Activated T-helper 1 cell treated with Interleukin-2 at 50 U/mL for 16 hours (primary cell): ENCODE measurements at places on chromosomes 16 and 17.

- DNase-seq, result no peak
These were observed at the start of gene ABCC3 for GRCh38 chr17:50634224-50634914. Gene ABCC3, plus strand, starts transcription at chr17:50634881. Its CDS starts 56 bp downstream, at chr17:50634937.

- no peak for DNase-seq
These were observed 23.6 kb downstream of the CENPV start for GRCh38 chr17:16329519-16330271.

DNA sequence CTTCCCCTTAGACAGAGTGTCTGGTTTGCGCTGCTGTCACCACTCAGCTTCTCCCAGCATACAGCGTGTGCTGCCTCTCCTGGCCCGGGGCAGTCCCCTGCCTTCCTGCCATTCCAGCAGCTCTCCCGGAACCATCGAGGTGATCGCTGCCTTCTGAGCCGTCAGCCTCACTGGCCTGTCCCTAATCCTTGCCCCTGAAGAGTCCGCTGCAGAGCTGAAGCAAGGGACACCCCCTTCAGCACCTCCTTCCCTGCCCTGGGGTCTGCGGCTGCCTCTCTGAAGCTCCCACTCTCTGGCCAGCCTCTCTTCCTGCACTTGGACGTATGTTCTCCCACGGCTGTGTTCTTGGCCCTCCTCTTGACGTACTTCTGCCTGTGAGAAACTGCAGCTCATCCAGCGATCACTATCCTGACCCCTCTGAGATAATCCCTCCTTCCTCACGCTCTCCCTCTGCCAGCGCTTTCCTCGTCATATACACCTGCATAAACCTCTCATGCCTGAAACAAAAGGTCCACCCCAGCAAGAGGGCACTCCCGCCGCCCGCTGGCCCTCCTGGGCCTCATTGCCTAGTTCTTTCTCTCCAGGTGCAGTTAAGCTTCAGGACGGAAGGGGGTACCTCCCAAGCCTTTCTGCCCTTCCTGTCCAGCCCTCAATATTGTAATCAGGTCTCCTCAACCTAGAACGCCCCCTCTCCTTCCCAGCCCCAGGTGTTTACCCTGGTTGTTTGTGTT, 220.6 kb upstream of the CHMP6 start:
- DNase-seq, result no peak

DNA sequence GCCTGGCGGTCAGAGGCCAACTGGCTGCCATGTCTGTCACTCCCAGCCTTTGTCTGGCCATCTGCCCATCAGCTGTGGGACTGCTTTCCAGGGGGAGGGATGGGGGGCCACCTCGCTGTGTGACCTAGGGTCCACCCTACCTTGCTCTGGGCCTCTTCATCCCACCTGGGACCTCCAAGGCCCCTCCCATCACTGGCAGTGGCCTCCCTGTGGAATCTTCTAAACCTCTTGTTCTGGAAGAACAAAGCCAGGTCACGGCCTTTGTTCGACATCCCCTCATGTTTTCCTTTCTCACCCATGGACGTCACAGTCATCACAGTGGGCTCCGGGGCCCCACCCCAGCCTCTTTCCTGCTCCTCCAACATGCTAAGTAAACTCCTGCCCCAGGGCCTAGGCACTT, 24.0 kb downstream of the SPNS2 start:
- DNase-seq, result no peak

DNA sequence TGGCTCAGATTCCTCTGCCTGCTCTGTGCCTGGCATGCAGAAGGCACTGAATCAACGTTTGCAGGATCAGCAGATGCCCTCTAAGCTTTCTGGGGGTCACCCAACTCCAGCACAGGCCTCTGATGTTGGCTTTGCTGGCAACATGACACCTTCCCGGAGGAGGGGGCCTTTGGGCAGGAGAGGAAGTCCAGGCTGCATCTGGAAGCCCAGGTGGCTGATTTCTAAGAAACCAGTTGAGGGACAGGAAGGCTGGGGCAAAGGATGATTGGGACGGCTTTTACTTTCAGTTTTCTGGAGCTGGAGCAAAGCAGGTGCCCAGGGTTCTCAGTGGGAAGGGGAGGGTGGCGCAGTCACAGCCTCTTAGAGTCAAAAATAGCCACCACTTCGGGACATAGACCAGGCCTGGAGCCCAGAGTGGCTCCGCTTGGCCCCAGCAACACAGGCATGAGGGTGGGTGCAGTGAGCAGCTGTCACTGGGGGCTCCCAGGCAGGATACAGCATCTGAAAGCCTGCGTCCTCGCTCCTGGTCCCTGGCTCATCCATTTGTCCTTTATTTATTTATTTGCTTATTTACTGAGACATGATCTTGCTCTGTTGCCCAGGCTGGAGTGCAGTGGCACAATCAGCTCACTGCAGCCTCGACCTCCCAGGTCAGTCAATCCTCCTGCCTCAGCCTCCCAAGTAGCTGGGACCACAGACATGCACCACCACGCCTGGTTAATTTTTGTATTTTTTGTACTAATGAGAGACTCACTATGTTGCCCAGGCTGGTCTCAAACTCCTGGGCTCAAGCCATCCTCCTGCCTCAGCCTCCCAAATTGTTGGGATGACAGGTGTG, 15.1 kb downstream of the SOCS1 start:
- DNase-seq, result no peak

DNA sequence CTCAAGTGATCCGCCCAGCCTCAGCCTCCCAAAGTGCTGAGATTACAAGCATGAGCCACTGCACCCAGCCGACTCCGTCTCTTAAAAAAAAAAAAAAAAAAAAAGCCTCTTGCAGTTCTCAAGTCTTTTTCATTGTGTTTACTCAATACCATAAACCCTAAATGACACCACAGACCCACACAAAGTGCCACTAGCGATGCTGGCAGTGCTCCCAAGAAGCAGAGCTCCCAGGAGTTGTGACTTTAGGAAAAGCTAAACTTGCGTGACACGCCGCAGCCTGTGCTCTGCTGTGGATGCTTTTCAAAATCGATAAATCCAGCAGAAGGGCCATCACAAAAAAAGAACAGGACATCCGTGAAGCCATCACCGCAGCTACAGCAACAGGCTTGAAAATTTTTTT, 114.7 kb downstream of the ANKRD11 start:
- DNase-seq, result no peak

GRCh38 chr17:6408276-6408675, 26.6 kb downstream of the AIPL1 start:
- no peak for DNase-seq

DNA sequence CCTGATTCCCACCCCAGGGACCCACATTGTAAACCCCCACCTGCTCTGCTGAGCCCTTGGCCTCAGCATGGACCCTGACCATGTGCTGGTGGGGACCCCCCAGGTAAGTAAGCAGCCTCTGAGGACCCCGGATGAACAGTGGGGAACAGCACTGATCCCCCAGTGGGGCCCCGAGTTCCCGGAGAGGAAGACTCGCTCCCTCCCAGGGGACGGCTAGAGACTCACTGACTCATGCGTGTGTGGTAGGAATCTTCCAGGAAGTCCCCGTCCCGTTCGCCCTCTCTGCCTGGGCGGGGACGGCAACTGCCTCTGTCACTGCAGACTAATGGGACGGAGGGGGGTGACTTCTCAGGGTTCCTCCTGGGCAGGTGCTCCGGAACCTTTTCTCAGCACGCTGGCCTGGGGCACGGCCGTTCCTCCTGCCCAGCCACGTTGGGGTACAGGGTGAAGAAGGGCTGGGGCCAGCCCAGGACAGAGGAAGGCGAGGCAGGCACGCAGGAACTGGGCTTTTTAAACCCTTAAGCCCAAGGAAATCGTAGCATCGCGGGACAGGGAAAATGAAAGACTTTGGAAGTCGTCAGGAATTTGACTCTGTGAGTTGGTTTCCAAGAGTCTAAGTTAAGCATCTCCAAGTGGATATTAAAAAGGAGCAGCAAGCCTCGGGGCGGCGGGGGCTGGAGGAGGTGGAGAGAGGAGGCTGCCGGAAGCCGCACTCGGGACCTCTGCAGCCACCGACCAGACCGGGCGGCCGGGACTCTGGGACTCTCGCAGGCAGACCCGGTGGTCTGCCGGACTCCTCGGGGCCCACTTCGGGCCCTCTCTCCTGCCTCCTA, 178.7 kb downstream of the SEC14L1 start:
- no peak for DNase-seq

- no peak for DNase-seq
These were observed 6.7 kb downstream of the NTHL1 start for GRCh38 chr16:2040787-2041522.

- DNase-seq, result no peak
These were observed 67.5 kb upstream of the BRD7 start for GRCh38 chr16:50436271-50436670.

- DNase-seq, result no peak
These were observed 15.5 kb upstream of the MMD start for GRCh38 chr17:55437159-55437605.

DNA sequence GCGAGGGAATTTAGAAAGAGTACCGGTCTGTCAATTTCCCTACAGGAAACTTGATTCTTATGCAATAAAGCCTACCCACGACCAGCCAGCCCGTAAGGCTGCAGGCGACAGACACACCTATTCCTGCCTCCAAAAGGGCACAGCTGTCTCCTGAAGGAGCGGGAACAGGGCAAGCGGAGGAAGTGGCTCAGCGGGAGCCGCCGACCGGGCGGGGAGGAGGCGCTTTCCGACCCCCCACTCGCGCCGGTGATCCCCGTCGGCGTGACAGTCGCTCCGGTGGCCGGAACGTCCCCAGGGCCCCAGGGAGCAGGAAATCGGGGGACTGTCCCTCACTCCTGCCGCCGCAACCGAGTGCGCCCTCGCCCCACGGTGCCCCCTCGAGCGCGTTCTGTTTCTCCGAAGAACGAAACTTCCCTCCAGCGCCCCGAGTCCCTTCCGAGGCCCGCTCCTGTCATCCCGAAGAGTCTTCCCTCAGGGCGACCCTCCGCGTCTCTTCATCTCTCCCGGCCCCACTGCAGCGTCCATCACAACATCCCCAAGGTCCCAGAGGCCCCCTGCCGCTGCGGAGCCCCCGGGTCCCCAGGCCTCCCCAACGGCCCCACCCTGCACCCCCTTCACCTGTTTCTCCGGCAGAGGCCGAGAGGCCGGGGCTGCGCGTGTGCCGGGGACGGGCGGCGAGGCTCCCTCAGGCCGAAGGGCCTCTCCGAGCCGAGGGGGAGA, 421 bp downstream of the STAT3 start:
- peak; percentile 7 for DNase-seq

GRCh38 chr16:30555315-30556124, 2.7 kb downstream of the ZNF764 start:
- DNase-seq, result no peak

GRCh38 chr16:2469399-2470233, 1.5 kb upstream of the NTN3 start:
- no peak for DNase-seq

DNA sequence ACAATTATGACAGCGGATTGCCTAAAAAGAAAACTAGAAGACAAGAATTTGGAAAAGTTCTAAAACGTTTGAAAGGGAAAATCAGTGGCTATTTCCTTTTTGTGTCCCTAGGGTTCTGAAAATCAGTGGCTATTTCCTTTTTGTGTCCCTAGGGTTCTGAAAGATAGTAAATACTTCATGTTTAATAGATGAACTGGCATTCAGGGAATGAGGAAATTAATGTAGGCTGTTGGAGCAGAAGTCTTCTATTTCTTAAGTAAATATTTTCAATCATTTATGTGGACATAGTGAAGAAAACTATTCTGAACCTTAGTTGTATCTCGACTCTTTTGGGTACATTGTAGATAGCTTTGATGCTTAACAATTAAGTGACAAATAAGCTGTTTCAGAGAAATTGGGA, 78.9 kb downstream of the SHISA6 start:
- no peak for DNase-seq

- no peak for DNase-seq
These were observed 89.5 kb downstream of the MARF1 start for GRCh38 chr16:15553313-15554088.

DNA sequence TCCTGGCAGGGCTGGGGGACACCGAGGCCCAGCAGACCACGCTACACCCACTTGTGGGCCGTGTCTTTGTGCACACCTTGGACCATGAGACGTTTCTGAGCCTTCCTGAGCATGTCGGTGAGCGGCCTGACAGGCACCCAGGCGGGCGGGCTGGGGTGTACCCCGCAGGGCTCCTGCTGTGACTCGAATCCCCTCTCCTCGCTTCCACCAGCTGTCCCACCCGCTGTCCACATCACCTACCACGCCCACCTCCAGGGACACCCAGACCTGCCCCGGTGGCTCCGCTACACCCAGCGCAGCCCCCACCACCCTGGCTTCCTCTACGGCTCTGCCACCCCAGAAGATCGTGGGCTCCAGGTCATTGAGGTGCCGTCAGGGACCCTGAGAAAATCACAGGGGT, 1.6 kb downstream of the SGCA start:
- DNase-seq, result no peak

GRCh38 chr16:67372664-67373063, 20.6 kb downstream of the TPPP3 start:
- DNase-seq, result no peak

DNA sequence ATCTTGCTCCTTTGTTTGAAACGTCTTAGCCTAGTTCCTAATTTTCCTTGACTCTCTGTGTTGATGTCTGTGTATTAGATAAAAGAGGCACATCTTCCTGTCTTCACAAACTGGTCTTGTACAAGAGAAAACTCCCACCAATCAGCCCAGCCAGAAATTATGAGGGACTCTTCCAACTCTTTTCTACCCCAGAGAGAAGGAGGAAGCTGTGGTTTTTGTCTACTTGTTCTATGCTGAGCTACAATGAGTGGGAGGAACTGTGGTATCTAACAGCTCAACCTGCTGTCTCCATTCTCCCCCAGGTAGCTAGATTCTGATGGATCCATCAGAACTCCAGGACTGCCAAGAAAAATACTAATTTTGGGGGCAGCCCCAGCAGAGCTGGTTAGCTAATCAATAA, 392.5 kb downstream of the HS3ST3B1 start:
- DNase-seq, result no peak

DNA sequence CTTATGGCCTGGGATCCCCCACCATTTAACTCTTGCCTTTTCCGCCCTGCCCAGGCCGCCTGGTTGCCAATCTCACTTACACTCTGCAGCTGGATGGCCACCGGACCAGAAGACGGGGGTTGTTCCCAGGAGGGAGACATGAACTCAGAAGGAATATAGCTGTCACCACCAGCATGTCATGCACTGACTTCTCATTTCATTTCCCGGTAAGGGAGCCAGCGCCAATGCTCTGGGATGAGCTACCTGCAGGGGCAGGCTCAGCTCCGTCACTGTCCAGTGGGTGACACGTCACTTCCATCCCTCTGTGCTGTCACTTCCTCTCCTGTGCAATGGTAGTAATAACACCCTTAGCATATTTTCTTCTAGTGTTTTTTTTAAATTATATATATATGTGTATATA, 26.7 kb downstream of the ITGAL start:
- no peak for DNase-seq

GRCh38 chr16:83939266-83939855, 13.7 kb upstream of the OSGIN1 start:
- DNase-seq, result no peak

DNA sequence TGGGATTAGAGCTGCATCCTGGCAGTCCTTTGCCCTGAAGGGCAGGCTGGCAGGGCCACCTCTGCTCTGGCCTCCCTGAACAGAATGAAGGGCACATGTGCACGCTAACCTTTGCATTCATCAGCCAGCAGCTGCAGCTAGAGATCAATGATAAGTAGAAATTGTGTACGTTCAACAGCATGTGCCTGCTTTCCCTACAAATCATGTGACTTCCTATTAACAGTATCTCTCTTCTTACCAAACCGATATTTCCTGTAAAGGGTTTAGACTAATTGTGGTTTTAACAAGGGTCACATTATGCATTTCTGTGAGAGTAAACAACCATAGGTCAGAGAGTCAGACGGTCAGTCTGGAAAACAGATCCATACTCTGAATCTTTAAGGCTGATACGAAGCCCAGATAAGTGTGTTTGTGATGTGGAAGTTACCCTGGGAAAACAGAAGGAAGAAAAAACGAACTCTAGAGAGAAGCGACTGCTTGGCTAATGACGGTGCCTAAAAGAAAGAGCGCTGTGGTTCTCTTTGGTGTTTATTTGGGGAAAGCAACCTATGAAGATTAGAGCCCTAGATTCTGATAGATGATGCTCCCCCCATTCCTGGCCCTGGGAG, 219.4 kb downstream of the MAF start:
- no peak for DNase-seq
